ENCODE measurements at places on chromosomes 6 and 20. TPM values are rescaled to one million over a fixed set of nuclear protein-coding genes. Genes with fewer than 3 reads are reported as not detected.

PTCRA gene
- total RNA-seq = not detected

ADGB gene
- total RNA-seq = not detected

RIPOR3 gene
- 1.6 TPM for total RNA-seq

TMEM14A gene
- 16.3 TPM for total RNA-seq

COL10A1 gene
- not detected for total RNA-seq

SOX4 gene
- 12.4 TPM for total RNA-seq

GABBR1 gene
- 11.7 TPM for total RNA-seq
